ENCODE measurements at places on chromosomes 16 and 17. TPM values are rescaled to one million over a fixed set of nuclear protein-coding genes. Genes with fewer than 3 reads are reported as not detected.
A peak's percentile ranks its signal among the peaks of the same experiment; 100 is the strongest.

DNA sequence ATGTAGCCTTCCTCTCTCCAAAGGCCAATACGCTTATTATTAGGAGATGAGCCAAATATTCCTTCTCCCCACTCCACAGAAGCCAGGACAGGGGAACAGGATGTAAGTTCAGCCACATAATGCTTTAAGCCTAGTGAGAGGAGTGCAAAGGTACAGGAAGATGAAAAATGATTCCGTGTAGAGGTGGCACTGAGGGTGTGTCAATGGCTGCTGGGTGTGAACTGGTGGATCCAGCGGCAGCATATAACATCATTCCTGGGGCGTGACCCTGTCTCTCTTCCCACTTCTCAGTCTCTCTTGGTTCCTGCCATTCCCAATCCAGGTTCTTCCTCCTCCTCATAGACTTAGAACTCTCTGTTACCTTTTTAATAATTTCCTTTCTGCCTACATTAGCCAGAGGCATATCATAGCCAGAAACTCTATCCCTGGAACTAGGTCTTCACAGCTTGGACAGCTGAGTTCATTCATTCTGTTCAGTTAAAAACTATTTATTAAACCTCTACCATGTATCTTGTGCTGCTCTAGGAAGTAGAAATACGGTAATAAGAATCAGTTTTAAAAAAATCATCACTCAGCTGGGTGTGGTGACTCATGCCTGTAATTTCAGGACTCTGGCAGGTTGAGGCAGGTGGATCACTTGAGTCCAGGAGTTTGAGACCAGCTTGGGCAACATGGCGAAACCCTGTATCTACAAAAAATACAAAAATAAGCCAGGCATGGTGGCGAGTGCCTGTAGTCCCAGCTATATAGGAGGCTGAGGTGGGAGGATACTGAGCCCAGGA lies 58.0 kb upstream of the FAM20A start:
- peaks cover 41% of the 10 kb centered on the region for H3K27me3 ChIP-seq
- H3K27ac ChIP-seq, result no peak overlapping the region
- no peak overlapping the region for H3K4me3 ChIP-seq
- H3K4me1 ChIP-seq, result no peaks in the 10 kb centered on the region
- DNase-seq, result no peak

GRCh38 chr16:1539720-1540555 lies 6.5 kb downstream of the TMEM204 start:
- peaks cover 6% of the 10 kb centered on the region for H3K36me3 ChIP-seq
- peaks cover 52% of the 10 kb centered on the region for H3K4me1 ChIP-seq
- H3K27me3 ChIP-seq, result no peaks in the 10 kb centered on the region

GRCh38 chr17:40321961-40322357 lies 13.0 kb downstream of the RARA start:
- no peak for DNase-seq
- peaks cover 8% of the 10 kb centered on the region for H3K36me3 ChIP-seq
- H3K4me1 ChIP-seq, result peaks cover 71% of the 10 kb centered on the region
- H3K4me3 ChIP-seq, result peak overlapping the region; percentile 96
- no peaks in the 10 kb centered on the region for H3K27me3 ChIP-seq

- H3K27me3 ChIP-seq, result peaks cover 5% of the 10 kb centered on the region
- no peak overlapping the region for H3K27ac ChIP-seq
- peaks cover 10% of the 10 kb centered on the region for H3K4me1 ChIP-seq
- no peak overlapping the region for H3K4me3 ChIP-seq
- no peak for DNase-seq
These were observed 171.5 kb downstream of the AXIN2 start for GRCh38 chr17:65389949-65390348.

DNA sequence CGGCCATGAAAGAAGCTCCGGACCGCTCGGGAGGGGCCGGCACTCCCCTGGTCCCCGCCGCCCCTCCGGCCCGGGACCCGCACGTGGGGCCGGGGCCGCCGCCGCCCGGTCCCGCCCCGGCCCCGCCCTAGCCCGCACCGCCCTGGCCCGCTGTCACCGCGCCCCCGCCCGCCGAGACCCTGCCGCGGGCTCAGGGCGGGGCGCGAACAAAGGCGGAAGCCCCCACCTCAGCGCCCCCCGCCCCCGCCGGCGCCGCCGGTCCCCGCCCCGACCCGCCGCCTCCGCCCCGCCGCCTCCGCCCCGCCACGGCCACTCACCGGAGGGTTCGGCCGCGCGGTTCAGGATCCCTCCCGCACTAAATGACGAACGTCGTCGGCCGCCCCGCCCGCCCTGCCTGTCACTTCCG lies at the start of gene ARHGDIA:
Gene ARHGDIA, minus strand, starts transcription at position 357 of the 406 bp plus-strand sequence. CDS start 1,407 bp downstream, outside the sequence.
- H3K27ac ChIP-seq, result peak within 1 kb of the TSS; percentile 97
- H3K4me1 ChIP-seq, result peaks cover 25% of the 10 kb centered on the region
- DNase-seq, result no peak
- peak within 1 kb of the TSS; percentile 90 for H3K4me3 ChIP-seq
- no peaks in the 10 kb centered on the region for H3K27me3 ChIP-seq

DNA sequence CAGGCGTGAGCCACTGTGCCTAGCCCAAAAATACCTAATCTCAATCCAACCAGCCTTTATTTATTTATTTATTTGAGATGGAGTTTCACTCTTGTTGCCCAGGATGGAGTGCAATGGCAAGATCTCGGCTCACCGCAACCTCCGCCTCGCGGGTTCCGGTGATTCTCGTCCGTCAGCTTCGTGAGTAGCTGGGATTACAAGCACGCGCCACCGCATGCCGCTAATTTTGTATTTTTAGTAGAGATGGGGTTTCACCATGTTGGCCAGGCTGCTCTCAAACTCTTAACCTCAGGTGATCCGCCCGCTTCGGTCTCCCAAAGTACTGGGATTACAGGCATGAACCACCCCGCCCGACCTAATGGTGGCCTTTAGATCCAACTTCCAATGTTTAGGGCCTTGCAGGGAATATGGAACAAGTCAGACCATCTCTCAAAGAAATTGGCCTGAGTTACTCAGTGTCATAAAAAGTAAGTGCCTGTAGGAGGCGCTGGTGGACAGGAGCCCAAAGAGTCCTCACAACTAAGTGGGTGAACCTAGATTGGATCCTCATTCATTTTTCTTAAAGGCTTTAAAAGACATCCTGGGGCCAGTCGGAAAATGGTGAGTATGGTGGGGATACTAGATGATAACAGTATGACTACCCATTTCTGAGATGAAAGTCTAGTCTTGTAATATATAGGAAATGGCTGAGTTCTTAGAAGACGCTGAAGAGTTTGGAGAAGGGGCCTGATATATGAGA lies 4.6 kb downstream of the ZSCAN10 start:
- H3K4me1 ChIP-seq, result peaks cover 15% of the 10 kb centered on the region
- DNase-seq, result peak; percentile 49
- peak overlapping the region; percentile 84 for H3K27ac ChIP-seq
- no peaks in the 10 kb centered on the region for H3K36me3 ChIP-seq

DNA sequence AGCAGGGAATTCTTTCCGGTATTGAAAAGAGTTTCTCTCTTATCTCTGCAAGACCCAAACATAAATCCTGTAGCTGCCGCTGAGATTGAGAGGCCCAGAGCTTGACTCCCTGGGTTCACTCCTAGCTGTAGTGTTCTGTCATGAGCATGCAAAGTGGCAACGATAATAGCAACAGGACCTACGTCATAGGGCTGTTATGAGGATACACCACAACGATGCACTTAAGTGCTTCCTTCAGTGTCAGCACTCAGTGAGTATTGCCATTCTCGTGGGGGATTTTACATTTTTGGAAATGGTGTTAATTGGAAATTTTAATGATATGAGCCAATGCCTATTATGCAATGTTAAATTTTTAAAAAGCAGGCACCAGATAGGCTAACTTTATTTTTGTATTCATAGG lies 199.8 kb downstream of the CYLD start:
- no peaks in the 10 kb centered on the region for H3K4me1 ChIP-seq
- no peak overlapping the region for H3K27ac ChIP-seq
- no peaks in the 10 kb centered on the region for H3K36me3 ChIP-seq
- H3K4me3 ChIP-seq, result no peak overlapping the region
- no peak for DNase-seq

- no peak for DNase-seq
- H3K27ac ChIP-seq, result no peak overlapping the region
- no peak overlapping the region for H3K4me3 ChIP-seq
- peaks cover 3% of the 10 kb centered on the region for H3K4me1 ChIP-seq
These were observed 93.0 kb downstream of the SEC14L1 start for GRCh38 chr17:77233635-77234334.

DNA sequence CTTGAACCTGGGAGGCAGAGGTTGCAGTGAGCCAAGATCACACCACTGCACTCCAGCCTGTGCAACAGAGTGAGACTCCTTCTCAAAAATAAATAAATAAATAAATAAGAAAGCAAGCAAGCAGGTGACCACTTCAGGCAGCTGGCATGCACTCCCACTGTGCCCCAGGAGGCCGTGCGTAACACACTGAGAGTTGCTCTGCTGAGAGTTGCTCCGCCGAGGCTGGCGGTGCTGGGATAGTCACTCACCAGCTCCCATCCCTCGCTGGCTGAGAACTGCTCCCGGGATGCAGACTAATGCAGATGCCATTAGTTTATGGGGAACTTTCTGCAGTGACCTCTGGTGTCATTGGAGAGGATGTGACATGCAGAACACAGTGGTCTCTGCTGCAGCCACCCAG lies 105.7 kb upstream of the PLCG2 start:
- H3K36me3 ChIP-seq, result peaks cover 2% of the 10 kb centered on the region
- H3K27me3 ChIP-seq, result no peaks in the 10 kb centered on the region
- no peak overlapping the region for H3K4me3 ChIP-seq
- H3K4me1 ChIP-seq, result peaks cover 15% of the 10 kb centered on the region
- no peak for DNase-seq

DNA sequence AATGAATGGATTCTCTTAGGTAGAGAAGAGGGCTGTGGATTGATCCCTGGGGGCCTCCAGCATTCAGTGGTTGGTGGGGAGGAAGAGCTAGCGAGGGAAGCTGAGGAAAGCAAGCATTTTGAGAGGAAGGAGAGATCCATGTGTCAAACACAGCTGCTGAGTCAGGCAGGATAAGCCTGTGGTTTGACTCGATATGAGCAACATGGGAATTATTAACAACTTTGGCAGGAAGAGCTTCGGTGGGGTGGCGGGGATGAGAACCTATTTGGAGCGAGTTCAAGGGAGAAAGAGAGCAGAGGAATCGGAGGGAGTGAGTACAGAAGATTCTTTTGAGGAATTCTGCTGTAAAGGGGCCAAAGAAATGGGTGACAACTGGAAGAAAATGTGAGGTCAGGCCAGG lies 59.5 kb upstream of the CDC42EP4 start:
- H3K27ac ChIP-seq, result no peak overlapping the region
- H3K4me3 ChIP-seq, result no peak overlapping the region
- DNase-seq, result no peak
- peaks cover 42% of the 10 kb centered on the region for H3K27me3 ChIP-seq
- no peaks in the 10 kb centered on the region for H3K4me1 ChIP-seq

SOX8 gene
- 3.1 TPM for total RNA-seq

SLC16A13 gene
- total RNA-seq, result 4.6 TPM

SPAG7 gene
- total RNA-seq, result 48.4 TPM

KRTAP3-2 gene
- not detected for total RNA-seq

GPR139 gene
- total RNA-seq, result not detected

CA5A gene
- total RNA-seq, result not detected
